Caco-2 (cell line): ENCODE measurements at places on chromosomes 3 and 15. TPM values are rescaled to one million over a fixed set of nuclear protein-coding genes. Genes with fewer than 3 reads are reported as not detected.

Gene GLDN
- total RNA-seq = 0.82 and 1.1 TPM in 2 replicates

Gene GUCA1C
- not detected in 2 replicates for total RNA-seq

Gene LIPH
- 5.8 and 6.1 TPM in 2 replicates for total RNA-seq

- H3K36me3 ChIP-seq = no peaks in the 10 kb centered on the region
- no peak for DNase-seq
- H3K27ac ChIP-seq = no peak overlapping the region
Measured at GRCh38 chr15:28977377-28978010, 91.7 kb downstream of the APBA2 start.

GRCh38 chr3:197858133-197858532, 67.1 kb downstream of the LRCH3 start:
- no peak overlapping the region for H3K27ac ChIP-seq
- DNase-seq = no peak
- 0 out of 2 replicates have a peak, but pooled peaks cover 7% of the 10 kb centered on the region for H3K4me1 ChIP-seq
- no peaks in the 10 kb centered on the region; the same call in 1 of the 2 replicates for H3K36me3 ChIP-seq
- H3K27me3 ChIP-seq = no peaks in the 10 kb centered on the region
- no peak overlapping the region for H3K4me3 ChIP-seq

DNA sequence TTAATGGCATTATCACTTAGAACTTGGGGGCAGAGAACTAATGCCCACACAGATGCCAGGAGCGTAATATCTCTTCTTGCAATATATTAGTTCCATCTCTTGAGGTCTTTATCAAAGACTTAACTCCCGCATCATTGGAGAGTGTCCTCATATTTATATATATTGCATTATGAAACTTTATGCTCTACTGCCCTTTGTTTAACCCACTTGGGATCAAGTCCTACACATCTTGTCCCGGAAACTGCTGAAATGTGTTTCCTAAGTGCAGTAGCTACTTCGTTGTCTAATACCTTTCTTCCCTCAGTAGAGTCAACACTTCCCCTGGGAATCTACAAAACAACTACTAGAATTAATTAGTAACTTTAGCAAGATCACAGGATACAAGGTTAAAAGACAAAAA, 1029.2 kb downstream of the OTOL1 start:
- H3K27me3 ChIP-seq = no peaks in the 10 kb centered on the region
- DNase-seq = no peak
- no peak overlapping the region for H3K4me3 ChIP-seq
- H3K4me1 ChIP-seq = no peaks in the 10 kb centered on the region
